Urinary bladder (tissue), 4 donors: ENCODE measurements at places on chromosomes 16 and 17. TPM values are rescaled to one million over a fixed set of nuclear protein-coding genes. Genes with fewer than 3 reads are reported as not detected.

PHKB gene
- total RNA-seq: 162 TPM

KIF18B gene
- total RNA-seq: 2.5 TPM

SYNGR3 gene
- total RNA-seq: 2.0 TPM

OR2C1 gene
- total RNA-seq: 0.85 TPM

DDX52 gene
- total RNA-seq: 38.9 TPM

SNX20 gene
- 1.4 TPM for total RNA-seq

ACSM2B gene
- total RNA-seq: 0.37 TPM

MARF1 gene
- total RNA-seq: 45.0 TPM

BAIAP3 gene
- total RNA-seq: 0.63 TPM

MYLK3 gene
- 3.1 TPM for total RNA-seq

EPN3 gene
- total RNA-seq: 4.4 TPM

SMPD3 gene
- 2.0 TPM for total RNA-seq
